ENCODE measurements at places on chromosomes 5 and 9. TPM values are rescaled to one million over a fixed set of nuclear protein-coding genes. Genes with fewer than 3 reads are reported as not detected.
A peak's percentile ranks its signal among the peaks of the same experiment; 100 is the strongest.

GGTA1 gene
- total RNA-seq: 11.6 TPM

TRIM7 gene
- total RNA-seq: 7.7 TPM

RASGRF2 gene
- 3.5 TPM for total RNA-seq

LHX6 gene
- 2.8 TPM for total RNA-seq

FAM153A gene
- 1.9 TPM for total RNA-seq

DNAJA1 gene
- total RNA-seq: 74.9 TPM

NOXA1 gene
- 0.94 TPM for total RNA-seq

CER1 gene
- not detected for total RNA-seq

SPINK13 gene
- not detected for total RNA-seq

DNA sequence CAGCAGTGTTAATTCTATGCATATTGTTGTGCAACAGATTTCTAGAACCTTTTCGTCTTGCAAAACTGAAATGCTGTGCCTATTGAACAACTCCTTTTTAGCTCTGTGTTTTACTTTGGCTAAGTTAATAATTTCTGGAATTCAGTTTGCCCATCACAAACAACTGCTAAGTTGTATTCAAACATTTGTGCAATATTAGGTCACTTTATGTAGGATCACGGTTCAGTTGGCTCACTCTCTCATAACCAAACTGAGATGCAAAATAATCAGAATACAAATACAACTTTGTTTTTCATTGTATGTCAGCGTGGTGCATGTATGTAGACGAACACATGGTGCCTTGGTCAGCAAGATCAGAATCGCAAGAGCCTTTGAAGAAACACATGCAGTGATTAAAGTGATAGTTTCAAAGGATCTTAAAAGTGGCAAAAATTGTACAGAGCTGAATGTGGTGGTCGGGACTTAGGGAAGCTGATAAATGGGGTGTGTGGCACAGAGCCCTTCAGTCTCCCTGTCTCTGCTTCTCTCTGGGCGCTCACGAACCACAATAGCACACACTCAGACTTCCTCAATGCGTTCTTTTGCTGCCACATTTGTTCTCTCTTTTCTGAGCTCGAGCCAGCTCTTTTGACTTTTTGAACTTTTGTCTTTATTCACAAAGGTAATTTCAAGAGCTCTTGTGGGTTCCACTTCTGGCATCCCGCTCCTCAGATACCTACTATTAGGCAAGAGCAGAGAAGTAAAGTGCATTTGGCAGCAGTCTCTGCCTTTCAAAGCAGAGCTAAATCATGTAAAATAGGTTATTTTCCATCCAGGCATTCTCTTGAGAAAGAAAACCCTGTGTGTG is 112.4 kb upstream of the CTSL start:
- no peak for DNase-seq

DNA sequence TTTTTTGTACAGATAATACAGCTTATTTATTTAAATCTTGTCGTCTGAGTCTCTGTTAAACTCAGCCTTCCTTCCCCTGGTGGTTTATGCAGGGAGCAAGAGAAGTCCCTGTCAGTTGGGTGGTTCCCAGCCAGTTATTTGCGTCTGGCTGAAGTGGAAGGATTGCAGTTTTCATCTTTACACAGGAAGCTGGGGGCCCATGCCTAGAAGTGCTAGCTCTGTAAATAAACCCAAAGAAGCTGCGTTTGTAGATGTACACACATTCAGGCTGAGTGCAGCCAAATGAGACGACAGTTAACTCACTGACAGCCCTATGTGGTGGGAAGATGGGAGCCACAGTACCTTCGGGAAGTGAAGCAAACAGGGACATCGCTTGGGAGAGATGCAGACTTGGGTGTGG is 122.1 kb downstream of the SAXO1 start:
- no peak for DNase-seq

DNA sequence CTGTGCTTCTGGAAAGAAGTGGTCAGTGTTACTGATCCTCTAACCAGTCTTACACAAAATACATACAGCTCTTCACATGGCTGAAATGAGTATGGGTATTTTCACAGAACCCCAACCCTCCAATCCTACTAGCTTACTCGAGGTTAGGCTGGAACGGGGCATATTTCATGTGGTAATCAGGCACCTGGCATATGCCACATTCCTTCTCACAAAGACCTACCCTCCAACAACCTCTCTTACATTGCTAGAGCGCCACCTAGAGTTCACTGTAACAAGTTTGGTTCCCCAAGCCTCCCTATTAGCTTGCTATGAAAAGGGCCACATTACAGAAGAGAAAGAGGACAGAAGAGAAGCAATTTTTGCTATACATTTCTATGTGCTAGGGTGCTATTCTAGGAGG is 597.3 kb downstream of the PRELID2 start:
- DNase-seq: no peak

- no peak for DNase-seq
These were observed 32.2 kb downstream of the PDE6A start for GRCh38 chr5:149912226-149912871.

DNA sequence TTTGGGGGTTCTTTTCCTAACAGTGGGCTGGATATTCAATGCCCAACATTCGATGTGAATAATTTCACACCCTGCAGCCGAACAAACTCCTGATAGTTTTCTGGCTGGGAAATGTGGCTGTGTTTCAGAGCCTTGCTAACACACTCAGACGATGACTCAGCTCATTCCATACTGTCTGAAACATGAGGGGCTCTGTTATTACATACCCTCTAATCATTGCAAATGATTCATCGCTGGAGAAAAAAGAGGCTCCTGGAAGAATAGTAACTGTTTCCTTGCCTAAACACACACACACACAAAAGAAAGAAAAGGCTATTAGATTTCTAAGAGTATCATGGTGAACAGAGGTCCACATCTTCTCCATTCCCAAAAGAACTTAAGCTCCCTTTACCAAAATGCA is 75.8 kb downstream of the OXCT1 start:
- no peak for DNase-seq

- no peak for DNase-seq
These were observed 286.2 kb downstream of the ACTL7B start for GRCh38 chr9:108569624-108570023.

- no peak for DNase-seq
These were observed 92.3 kb downstream of the LMX1B start for GRCh38 chr9:126705767-126706697.

GRCh38 chr5:167866797-167867196 is 424.6 kb upstream of the WWC1 start:
- DNase-seq: no peak

DNA sequence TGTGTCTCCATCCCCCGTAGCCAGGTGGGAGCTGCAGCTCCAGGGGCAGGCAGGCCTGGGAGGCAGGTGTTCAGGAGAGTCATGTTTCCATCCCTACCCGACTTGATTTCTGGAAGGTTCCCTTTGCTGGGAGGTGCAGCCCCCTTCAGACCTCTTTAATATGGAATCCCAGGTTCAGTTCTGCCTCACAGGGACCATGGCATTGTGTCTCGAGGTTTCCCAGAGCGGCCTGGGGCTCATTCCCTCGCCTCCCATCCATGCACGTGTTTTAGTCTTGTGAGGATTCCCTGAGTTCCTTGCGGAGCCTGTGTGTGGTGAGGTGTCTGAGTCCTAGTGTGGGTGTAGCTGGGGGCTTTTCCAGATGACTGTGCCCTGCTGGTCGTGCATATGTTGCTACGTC is 16.5 kb upstream of the AHRR start:
- DNase-seq: no peak

DNA sequence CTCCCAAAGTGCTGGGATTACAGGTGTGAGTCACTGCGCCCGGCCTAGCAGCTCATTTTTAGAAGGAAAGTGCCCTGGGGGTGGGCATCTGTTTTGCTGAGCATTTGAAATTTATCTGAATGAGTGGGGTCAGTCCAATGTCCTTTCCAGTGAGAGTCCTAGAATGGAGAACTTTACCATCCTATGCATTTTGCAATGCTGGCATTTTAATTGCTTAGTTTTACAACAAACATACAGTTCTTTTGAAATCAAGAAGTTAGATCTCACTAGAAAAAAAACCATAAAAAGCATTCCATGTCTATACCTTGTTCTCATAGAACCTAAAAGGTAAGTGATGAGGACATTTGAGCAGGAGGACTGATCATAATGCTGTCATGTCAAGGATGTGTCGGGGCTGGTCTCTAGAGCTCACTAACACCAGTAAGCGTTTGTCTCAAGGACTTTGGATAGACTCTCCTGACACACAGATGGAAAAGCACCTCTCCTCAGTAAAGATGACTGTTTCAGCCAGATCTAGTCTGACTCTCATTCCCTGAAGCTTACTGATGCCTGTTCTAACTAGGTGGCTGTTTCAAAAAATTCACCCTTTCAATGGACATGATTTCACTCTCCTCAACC is 83.9 kb downstream of the DCP2 start:
- no peak for DNase-seq

GRCh38 chr9:112074250-112075008 is 100.7 kb downstream of the SUSD1 start:
- DNase-seq: peak; percentile 69

- DNase-seq: no peak
These were observed 73.1 kb downstream of the NDFIP1 start for GRCh38 chr5:142181547-142182163.

- DNase-seq: no peak
These were observed 578.7 kb upstream of the ADAMTS16 start for GRCh38 chr5:4561403-4561802.

DNA sequence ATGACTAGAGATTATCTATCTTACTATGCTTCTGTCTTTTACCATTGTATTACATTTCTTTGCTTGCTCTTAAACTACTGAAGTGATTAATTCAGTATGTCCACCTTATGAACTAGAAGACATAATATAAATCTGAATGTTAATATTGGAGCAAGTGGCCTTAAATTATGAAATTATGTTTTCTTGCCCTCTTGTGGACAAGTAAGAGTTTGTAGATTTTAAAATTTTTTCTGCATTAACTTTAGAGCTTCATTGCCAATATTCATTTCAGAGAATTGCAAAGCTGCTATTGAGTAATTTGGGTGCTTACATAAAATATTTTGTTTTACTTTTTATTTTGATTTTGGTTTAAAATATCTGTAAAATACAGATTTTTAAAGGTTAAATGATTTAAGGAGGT is 55.3 kb downstream of the RANBP17 start:
- no peak for DNase-seq

DNA sequence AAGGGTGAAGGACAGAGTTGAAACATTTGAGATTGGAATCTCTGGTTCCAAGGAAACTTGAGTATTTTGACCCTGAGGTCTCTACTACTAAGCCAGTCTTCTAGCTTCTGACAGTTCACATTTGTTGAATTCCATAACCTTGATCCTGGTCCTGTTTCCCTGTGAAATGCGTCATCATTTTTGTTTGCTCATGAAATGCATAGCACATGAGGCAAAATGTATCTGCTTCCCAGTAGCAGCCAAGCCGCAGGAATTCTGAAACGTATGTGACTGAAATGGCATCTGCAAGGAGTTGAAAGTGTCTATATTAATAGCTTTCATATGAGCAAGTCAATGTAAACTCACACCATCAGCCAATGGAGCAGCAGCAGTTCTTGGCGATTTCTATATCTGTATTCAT is 307.9 kb downstream of the CSNK1G3 start:
- DNase-seq: no peak

DNA sequence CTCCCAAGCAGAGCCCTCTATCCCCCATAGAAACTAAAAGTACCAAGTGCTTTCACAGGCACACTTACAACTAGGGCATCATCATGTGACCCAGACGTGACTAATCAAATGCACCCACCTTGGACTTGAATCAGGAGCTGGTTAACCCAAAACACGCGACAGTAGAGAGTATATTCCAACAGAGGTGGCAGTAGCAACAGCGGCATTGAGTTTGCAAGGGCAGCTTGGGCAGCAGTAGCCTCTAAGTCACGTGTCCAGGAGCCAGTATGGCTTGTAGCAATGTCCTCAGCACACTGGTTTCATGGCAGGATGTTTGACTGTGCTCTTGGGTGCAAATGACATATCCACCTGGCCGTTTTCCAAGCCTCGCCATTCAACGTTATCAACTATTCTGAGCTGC is 73.4 kb upstream of the DNAH5 start:
- no peak for DNase-seq

DNA sequence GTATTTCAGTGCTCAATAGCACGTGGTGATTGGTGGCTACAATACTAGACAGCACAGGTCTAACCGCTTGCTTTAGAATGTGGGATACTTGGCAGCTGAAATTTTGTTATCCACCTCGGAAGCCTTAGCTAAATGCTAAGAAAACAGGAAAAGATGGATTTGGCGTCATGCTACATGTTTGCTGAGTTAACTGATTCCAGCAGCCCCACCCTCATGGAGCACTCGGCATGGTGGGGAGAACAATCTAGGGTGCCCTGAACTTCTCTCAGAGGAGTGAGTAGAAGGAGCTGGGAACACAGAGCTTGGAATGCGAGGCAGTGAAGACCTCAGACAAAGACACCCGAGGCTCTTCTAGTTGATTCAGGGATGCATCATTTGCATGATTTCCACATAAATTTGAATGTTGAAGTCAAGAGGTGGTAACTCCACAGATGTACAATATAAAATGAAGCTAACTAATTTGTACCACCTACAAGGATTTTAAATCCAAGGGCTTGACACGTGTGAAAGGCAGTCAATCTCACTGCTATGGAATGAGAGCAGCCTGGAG is 145.1 kb upstream of the FSTL4 start:
- no peak for DNase-seq

- DNase-seq: no peak
These were observed 94.9 kb downstream of the DENND1A start for GRCh38 chr9:123834889-123835562.

DNA sequence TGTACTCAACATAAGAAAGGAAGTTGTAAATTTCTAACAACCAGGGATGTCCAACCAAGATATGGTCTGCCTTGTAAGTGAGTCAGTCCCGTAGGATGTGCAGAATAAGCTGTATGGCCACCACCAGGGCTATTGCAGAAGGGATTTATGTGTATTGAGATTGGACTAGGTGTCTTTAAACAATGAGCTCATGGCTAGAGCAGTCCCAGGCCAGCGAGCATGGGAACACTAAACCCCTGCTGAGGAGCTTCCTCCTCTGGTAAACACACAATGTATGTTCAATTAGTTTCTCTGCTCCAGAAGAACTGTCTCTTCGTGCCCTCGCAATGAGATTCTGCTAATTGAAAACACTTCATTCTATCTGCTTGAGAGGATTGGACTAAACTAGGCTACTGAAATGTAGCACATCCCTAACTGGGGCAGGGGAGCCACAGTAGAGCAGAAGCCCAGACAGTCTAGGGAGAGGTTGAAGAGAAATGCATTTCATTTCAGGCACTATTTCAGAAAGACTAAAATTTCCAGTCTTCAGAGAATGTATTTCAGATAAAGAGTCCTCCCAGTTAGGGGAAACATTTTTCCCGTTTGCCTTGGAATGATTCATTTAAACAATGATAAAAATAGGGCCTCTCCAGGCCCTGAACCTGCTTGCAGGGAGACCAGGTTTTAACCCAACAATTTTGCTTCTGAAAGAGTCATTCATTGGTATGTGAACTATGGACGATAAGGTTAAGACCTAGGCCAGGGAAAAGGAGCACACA is 154.7 kb downstream of the FAM114A2 start:
- DNase-seq: no peak
